ENCODE measurements at places on chromosomes 3 and 15.

- DNase-seq, result no peak
Observed at GRCh38 chr3:114706591-114707232, 412.9 kb downstream of the TIGIT start.

DNA sequence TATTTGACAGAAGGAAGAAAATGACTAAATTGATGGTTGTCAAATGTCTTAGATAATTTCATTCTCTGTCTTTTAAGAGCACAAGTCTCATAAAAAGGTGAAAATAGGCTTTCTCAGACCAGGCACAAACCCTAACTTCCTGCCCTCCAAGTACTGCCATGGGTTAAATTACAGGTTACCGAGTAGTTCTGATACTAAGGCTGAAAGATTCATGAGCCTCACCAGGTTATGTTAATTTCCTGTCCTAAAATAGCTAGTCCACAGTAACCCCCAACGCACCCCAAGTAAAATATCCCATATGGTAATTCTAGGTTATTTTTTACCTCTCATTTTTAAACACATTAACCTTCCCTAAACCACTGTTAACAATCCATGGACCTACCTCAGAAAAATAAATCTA is 42.0 kb downstream of the GSK3B start:
- DNase-seq, result no peak

DNA sequence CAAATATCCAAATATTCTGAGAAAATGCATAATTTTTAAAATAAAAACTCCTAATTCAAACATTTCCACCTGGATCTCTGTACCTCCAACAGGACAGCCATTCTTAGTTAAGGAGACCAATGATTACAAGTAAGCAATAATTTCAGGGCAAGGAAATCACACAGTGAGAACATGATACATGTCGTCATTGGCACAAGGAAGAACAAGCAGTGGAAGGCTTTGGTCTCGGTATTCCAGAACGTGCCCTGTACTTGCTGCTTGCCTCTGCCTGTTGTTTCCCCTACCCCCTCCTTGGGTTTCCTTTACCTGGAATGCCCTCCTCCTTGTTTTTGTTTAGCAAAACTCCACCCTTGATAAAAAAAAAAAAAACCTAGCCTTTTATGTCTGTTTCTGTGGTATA is 72.8 kb downstream of the PPM1L start:
- DNase-seq, result no peak

DNA sequence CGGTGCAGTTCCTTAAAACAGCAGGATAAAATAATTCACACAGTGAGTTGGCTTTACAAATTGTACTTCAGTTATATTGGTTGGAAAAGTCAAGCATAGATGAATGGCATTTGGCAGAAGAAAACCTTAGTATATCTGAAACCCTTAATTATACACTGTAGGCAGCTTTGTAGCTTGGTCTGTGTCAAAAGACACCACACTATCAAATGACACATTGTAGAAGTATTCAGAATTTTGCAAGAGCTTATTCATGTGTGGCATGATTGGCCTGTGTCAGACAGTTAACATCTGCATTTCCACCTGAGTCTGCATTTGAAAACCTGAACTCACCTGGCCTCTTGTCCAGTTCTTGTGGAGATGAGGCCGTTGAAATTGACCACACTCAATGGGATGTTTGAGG is 13.8 kb downstream of the TMEM266 start:
- DNase-seq, result no peak

- DNase-seq, result no peak
Observed at GRCh38 chr3:42656680-42657610, 3.4 kb downstream of the ZBTB47 start.

DNA sequence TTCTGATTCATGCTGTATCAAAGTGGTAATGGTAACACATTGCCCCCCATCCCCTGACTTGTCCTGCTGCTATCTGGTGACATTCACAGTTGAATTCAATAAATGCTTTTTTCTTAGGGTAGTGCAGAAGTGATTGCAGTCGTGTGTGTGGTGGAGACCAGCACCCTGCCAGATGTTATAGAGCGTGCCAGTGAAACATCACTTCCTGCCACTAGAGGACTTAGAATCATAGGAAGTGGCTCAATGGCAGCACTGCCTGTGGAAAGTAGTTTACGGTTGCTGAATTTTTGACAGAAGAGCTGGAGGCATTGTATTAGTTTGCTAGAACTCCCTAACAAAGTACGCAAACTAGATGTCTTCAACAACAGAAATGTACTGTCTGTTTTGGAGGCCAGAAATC is 37.4 kb upstream of the P2RY12 start:
- DNase-seq, result no peak

- no peak for DNase-seq
Observed at GRCh38 chr3:55060896-55061719, 133.2 kb upstream of the LRTM1 start.

DNA sequence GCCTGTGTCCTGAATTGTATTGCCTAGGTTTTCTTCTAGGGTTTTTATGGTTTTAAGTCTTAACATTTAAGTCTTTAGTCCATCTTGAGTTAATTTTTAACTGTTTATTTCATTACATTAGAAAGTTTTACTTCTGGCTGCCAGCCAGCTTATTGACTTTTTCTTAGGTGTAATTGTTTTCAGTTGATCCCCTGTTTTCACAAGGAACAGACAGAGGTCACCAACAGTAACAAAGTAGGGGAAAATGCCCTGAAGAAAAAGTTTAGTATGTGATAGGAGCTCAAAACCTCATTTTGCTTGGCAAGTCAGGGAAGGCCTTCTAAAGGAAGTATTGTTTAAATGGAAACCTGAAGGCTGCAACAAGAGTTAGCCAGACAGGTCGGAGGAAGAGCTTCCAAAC is 10.4 kb downstream of the WDR48 start:
- no peak for DNase-seq

DNA sequence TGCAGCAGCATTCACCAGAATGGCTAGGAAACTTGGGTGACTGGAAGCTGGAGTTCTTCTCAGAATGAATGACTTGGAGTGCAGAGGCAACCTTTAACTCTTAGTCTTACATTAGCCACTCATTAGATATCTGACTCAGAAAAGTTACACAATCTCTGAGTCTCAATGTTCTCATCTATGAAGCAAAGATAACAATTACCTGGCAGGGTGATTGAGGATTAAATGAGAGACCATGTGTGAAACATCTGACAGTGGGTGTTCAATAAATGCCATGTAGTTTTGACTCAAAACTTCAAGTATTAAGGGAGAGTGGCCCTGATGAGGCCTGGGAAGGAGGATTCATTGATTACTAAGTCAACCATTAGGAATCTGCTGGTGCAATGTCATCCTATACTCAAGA is 48.3 kb downstream of the MRPL3 start:
- DNase-seq, result no peak

DNA sequence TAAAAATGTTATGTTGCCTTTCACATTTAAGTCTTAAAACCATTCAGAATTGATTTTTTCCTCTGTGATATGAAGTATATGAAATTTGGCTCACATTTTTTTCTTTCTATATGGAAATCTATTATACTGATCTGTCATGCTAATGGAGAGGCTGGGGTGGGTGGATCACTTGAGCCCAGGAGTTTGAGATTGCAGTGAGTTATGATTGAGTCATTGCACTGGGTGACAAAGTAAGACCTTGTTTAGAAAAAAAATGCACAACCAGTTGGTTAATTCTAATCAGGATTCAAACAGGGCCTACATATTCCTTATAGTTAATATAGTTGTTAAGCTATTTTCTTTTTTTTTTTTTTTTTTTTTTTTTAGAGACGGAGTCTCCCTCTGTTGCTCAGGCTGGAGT is 230.5 kb downstream of the MFSD1 start:
- no peak for DNase-seq

DNA sequence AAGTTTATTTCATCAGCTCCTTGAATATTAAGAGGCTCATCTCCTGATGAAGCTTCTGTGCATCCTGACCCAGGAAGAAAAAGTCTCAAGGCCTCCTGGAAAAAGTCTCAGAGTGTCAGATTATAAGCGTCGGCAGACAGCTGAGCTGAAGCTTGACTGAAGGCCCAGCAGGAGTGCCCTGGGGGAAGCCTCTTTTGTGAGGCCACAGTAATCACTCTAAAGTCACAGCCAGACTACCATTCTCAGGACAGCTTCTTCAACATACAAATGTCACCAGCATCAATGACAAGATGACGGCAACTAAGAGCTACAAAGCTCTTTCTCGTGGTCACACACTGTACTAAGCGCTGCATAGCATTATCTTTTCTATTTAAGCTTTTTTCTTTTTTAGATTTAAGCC is 72.7 kb upstream of the LRRN1 start:
- DNase-seq, result no peak

- DNase-seq, result no peak
Observed at GRCh38 chr15:41281236-41281635, 50.2 kb downstream of the CHP1 start.

DNA sequence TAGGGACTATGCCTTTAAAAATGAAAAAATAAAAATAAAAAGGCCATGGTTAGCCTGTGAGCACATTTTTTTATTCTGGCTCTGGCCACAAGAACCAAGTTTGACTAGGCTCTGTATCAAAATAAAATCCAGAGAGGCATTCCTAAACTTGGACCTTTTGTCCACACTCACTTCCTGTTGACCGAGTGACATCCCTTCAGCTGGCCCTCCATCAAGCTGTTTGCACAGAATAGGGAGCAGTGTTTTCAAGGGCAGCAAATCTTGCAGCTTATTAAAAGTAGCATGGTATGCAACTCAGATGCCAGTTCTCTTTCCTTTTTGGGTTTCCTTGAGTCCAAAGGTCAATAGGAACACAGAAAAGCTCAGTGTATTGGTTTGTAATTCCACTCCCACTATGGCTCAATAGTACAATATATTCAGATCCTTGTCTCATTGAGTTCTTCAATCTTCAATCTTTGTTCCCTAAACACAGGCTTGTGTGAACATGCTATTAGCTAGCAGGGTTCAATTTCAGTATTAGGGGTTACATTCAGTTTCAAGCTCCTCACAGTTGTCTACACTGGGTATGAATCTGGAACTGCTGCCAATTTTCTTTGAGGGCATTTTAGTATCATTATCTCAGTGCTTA is 244.5 kb downstream of the RBMS3 start:
- DNase-seq, result no peak

GRCh38 chr15:66912441-66912840 is 153.0 kb upstream of the SMAD3 start:
- DNase-seq, result no peak

DNA sequence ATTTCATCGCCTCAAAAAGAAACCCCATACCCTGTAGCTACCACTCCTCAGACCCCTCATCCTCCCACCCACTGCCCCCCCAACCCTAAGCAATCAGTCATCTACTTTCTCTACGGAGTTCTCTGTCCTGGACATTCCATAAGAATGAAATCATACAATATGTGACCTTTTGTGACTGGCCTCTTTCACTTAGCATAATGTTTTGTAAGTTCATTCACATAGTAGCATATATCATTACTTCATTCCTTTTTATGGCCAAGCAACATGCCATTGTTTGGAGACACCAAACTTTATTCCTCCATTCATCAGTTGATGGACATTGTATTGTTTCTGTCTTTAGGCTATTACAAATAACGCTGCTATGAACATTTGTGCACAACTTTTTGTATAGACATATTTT is 64.2 kb downstream of the TNIK start:
- DNase-seq, result no peak

DNA sequence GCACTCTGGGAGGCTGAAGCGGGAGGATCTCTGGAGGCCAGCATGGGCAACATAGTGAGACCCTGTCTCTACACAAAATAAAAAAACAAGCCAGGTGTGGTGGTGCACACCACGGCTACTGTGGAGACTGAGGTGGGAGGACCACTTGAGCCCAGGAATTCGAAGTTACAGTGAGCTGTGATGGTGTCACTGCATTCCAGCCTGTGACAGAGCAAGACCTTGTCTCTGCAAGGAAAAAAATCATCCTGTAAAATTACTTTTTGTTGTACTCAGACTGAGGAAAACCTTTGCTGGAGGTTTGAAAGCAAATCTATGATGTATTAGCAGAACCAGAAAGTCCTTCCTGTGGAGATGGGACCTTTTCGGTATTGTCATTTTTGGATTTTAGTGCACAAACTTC is 63.3 kb downstream of the ATP1B3 start:
- no peak for DNase-seq

- DNase-seq, result no peak
Observed at GRCh38 chr3:12288182-12289129, at the start of gene PPARG. Gene PPARG, plus strand, starts transcription at chr3:12289070. Its CDS starts 90,642 bp downstream, at chr3:12379712.

GRCh38 chr15:89455535-89455934 is 40.8 kb downstream of the RHCG start:
- no peak for DNase-seq

DNA sequence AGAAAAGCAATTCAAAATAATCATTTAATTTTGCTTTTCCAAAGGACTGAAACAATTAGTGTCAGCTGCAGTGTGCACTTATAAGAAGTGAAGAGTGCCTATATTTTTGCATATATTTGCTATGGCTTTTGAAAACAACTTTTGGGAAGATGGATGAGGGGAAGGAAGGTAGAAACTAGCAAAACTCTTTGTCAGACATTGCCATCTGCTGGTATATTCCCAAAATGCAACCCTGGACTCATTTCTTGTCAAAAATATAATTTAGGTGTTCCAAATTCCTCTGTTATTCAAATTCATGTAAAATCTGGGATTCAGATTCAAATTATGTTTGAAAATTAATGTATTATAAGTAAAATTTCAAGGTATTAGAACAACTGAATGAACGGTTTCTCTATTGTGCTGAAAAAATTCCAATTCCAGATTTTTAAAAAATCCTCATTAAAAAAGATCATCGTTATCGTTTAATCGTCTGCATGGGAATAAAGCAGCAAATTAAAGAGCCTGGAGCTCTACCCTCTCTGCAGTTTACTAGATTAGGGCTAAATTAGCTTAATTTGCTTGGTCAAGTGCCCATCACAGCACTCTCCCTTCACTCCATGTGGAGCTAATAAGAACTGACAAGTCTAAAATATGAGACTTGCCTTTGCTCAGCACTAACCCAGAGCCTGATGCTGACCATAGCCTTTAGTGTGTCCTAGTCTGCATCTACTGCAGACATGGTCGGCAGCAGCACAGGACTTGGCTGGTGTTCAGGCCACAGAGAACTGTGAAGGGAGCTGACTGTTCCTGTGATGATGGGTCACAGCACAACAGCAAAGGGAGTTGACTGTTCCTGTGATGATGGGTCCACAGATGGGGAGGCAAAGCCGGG is 67.9 kb upstream of the MITF start:
- DNase-seq, result no peak

DNA sequence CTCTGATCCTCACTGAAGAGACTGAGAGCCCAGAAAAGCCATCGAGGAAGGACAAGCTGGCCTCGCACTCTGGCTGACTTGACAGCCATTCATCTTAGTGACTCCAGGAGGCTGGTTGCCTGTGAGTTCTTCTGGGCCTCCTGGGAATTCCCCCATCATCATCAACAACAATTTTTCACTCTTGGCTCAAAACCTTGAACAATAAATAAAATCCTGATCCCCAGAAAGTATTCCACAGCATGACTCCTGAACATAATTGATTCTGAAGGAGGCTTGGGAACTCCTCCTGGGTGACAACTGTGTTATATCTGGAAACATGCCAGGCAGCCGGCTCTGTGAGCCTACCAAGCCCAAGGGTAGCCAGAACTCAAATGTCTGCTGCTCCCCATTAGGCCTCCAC is 188.6 kb downstream of the SHQ1 start:
- no peak for DNase-seq

GRCh38 chr3:94609908-94610307 is 547.0 kb downstream of the NSUN3 start:
- no peak for DNase-seq

Measured in activated T-helper 9 cell treated with anti-CD3 and anti-CD28 coated beads, Interleukin-2, amount 50 U/mL, for 16 hours (primary cell).